GM12891 (cell line): ENCODE measurements at places on chromosomes 3 and 15.

DNA sequence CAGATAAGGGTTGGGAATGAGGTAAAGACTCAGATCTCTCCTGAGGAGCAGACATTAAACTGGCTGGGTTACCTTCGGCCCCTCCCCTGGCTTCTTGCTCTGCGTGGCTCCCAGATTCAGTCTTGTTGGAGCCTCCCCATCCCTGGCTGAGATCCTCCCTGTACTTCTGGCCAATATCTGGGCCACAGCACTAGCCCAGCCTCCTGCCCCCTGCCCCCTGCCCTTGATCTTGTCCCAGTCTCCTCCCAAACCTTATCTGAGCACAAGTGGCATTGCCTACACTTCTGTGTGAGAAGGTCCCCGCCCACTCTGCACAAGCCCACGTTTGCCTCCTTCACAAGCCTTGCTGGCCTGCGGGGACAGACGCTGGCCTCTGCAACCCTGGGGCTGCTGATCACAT is 16.8 kb downstream of the PLA2G4F start:
- DNase-seq, result no peak

GRCh38 chr3:9622438-9622837 is 26.9 kb upstream of the MTMR14 start:
- no peak for DNase-seq

GRCh38 chr3:39133822-39134221 is 19.6 kb downstream of the CSRNP1 start:
- DNase-seq, result no peak

- DNase-seq, result no peak
Measured at GRCh38 chr15:66963710-66964109, 101.7 kb upstream of the SMAD3 start.

DNA sequence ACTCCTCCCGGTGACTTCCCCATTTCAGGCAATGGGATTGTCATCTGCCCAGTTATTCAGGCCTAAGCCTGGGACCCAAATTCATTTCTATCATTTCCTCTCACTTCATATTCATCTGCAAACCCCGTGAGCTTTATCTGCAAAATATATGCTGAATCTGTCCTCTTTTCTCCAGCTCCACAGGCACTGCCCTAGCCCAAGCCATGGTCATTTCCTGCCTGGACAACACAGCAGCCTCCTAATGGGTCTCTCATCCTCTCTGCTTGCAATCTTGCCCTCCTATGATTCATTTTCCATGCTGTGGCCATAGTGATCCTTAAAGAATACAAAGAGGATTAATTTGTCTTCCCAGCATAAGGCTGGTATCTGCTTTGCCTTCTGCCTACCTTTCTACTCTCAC is 6.1 kb downstream of the RBP2 start:
- no peak for DNase-seq

DNA sequence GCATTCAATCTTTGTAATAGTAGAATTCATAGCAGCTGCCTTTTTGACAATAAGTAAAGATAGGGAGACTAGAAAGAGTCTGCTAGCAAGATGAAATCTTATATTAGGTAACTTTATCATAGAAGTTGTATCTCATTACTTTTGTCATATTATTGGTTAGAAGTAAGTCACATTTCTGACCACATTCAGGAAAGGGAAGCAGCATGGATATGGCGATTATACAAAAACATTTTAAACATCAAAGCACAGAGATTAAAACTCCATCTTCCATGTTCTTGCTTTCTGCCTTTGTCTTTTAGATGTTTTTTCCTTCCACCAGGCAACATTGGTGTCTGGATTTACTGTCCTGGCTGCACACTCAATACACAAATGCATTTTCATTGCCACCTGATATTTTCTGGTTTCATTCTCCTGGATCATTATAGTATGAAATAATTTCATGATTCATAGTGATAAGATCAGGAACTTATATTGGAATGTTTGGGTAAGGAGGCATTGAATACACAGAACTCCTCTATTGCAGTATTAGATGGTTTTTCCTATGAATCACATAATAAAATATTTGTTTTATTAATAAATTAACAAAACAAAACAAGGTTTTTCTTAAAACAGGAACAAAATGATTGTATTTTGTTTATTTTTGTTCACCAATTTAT is 1460.3 kb upstream of the CADM2 start:
- no peak for DNase-seq

DNA sequence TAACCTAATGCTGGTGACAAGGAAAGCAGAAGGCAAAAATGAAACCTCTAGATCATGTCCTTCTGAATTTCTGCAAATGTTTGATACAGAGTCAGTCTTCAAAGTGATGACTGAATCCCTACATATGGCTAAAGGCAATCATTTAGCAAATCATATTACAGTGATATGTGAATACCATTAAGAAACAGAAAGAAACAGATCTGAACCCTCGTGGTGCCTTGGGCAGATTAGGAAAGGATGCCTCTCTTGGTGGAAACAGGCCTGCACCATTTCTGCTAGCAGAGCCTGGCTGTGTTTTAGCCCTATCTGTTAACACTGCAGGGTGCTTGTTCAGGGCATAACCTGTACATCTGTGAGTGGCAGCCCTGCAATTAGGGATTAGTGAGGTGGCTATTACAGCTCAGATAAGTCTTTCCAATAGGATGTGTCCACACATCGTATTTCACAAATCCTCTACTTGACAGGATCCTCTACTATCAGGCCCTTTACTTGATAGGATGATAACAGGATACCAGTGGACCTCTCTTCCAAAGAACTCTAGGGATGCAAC is 12.1 kb downstream of the SEC22C start:
- no peak for DNase-seq

- DNase-seq, result no peak
Measured at GRCh38 chr15:35166730-35167359, 81.8 kb upstream of the NANOGP8 start.

- DNase-seq, result no peak
Measured at GRCh38 chr15:66094331-66094730, 159.2 kb downstream of the MEGF11 start.

GRCh38 chr3:151732861-151733260 is 866 bp upstream of the AADACL2 start:
- DNase-seq, result no peak

DNA sequence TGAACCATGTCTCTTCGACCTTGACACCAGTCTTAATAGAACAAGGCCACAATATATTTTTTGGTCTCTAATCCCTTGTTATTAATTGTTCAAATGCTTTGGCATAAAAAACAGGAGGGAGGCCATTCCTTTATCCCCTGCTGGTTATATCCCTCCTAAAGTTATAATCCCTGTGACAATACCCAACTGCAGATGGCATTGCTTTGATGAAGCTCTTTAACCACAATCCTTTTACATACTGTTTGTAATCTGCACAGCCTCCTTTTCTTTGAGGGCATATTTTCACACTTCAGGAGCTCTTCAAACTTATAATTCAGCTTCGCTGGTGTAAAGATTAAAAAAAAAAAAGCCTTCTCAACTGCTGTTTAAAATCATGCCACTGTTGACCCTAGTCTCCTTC is 919.0 kb downstream of the EPHA3 start:
- no peak for DNase-seq

DNA sequence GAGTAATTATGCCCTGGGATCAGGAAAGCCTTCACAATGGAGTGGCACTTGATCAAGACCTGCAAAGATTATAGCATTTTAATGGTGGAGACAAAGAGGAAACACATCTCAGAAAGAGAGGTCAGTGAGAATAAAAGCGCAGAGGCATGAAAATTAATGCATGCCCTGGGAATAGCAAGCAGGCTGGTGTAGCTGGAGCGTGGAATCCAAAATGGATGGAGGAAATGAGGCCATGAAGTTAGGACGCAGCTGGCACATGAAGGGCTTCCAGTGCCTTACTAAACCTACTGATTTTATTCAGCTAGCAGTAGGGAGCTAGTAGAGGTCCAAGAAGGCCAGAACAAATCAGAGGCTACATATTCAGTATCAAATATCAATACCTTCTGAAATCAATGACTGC is 38.1 kb downstream of the TMEM212 start:
- DNase-seq, result no peak
